ENCODE measurements at places on chromosomes 12 and 14.

GRCh38 chr14:89810101-89810500 is 144.4 kb downstream of the EFCAB11 start:
- no peak for DNase-seq

GRCh38 chr14:69260190-69260860 is 367 bp downstream of the GALNT16 start:
- no peak for DNase-seq

DNA sequence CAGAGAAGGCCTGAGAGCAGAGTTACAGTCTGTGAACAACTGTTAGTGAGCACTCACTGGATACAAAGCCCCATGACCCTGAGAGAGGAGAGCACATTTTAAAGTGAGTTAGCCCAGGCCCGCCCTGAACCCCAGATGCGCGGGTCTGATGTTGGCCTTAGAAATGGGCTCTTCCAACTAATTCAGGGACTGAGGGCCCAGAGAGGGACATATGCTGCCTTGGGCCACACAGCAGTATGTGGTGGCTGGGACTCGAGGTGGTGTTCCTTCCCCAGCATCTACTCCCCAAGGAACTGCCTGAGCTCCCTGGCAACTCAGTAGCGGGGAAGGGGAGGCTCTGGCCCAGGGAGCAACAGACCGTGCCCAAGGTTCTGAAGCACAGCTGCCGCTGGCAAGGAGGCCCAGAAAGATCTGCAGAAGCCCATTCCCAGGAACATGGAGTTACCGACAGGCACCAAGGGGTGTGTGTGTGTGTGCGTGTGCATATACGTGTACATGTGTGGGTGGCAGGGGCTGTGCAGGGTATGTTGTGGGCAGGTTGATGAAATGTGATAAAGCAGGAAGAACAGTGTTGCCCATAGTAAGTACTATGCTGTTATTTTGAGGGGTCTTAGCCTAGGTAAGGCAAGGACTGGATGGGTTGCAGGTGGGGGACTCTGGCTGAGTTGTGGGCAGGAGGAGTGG is 40.5 kb downstream of the KRT80 start:
- DNase-seq: no peak

- no peak for DNase-seq
These were observed 19.2 kb downstream of the CREBL2 start for GRCh38 chr12:12630850-12631249.

GRCh38 chr14:102066041-102066451 is 20.8 kb downstream of the HSP90AA1 start:
- DNase-seq: no peak

DNA sequence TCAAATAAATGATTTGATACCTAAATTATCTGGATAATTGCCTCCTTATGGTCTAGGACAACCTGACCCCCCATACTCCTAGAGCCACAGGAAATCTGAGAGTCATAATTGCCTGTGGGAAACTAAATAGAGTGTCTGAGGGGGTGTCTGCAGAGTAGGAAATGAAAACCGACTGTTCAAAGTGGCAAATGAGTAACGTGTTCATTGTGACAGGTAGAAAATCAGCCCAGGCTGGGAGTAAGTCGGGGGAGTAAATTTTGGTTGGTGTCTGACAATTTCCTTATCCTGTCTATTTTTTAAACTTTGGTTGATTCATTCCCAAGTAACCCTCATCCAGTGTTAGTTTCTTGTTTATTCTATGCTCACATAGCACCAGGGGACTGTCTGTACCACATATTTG is 51.6 kb upstream of the HOXC13 start:
- DNase-seq: no peak
